ENCODE measurements at places on chromosomes 13 and 19.

DNA sequence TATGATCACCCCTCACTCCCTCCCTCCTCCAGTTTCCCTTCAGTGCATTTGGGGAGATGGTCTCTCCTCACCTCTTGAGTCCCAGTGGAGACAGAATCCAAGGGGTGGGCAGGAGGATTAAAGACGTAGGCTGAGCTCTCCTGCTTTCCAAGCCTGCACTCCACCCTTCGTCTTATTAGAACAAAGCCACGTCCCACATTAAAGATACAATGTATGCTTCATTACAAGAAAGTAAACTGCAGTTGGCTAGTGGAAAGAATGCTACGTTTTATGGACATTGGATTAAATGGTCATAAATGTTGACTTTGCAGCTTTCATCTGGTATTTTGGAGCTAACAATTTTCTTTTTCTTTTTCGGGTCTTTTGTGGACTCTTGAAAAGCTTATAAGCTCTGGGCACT, 1.5 kb upstream of the KLK11 start:
- DNase-seq = no peak

- DNase-seq = no peak
Measured at GRCh38 chr13:84439108-84439507, 556.8 kb upstream of the SLITRK1 start.

DNA sequence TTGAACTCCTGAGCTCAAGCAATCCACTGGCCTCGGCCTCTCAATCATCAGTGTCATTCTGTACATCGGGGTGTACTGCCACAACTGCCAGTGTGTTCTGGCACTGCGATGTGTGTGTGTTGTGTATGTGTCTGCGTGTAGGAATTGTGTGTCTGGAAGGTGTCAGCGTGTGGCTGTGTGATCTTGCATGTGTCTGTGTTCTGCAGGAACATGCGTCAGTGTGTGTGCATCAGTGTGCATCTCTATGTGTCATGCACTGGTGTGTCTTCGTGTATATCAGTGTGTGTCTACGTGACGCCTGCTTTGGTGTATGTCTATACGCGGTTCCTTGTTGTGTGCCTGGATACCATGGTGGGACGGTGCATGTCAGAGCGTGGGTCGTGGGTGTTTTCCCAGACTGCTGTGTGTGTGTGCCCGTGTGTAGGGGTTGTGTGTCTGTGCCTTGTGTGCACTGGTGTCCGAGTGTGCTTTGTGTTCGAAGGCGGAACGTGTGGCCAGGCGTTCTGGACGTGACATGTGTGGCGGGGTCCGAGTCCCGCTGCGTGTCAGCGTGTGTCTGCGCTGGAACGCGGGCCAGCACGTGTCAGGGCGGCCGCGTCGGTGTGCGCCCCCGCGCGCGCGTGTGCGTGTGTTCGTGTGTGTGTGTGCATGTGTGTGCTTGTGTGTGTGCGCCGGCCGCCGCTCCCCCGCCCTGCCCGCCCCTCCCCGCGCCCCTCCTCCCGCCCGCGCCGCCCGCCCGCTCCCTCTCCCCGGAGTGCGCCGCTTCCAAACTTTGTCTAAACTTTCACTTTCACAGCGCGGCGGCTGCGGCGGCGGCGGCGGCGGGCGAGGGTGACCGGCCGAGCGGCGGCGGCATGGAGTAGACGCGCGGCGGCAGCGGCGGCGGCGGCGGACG, at the start of gene NFIX:
Gene NFIX, plus strand, starts transcription at position 775 of the 895 bp plus-strand sequence. CDS start 363 bp downstream, outside the sequence.
- peak; percentile 71 for DNase-seq

- no peak for DNase-seq
Measured at GRCh38 chr19:18737954-18738351, 53.2 kb downstream of the COMP start.

DNA sequence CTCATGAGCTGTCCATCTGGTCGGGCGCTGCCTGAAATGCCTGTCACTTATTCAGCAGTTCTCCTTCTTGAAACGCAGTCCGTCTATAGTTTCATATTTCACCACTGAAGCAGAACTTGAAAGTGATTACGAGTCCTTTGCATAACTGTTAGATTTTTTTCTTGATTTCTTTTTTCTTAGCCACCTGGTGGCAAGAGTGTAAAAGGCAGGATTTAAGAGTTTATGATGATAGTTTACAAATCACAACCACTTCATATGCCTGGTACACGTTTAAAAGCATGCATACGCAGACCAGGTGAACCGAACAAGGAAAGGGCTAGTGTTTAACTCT, 45.8 kb downstream of the GGACT start:
- peak; percentile 53 for DNase-seq

Measured in GM12891 (cell line).